Transverse colon (tissue), 4 donors: ENCODE measurements at places on chromosomes 5 and 9. TPM values are rescaled to one million over a fixed set of nuclear protein-coding genes. Genes with fewer than 3 reads are reported as not detected.

The FGF10 gene
- 2.2 TPM for total RNA-seq

DNA sequence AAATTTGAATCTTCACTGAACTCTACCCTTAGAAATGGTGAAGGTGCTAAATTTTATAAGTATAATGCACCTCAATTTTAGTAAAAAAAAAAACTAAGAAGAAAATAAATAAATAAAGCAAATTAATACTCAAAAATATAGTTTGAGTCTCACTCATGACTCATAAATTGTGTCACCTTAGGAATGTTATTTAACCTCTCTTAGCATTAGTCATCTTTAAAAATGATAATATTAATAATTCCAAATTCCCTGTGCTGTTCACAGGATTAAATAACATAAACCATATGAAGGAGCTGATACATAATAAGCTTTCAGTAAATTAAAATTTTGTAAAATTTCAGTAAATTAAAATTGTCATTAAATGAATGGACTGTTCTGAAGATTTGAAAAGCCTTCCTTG, 339.8 kb upstream of the RGMB start:
- no peak for DNase-seq
- no peaks in the 10 kb centered on the region for H3K36me3 ChIP-seq

DNA sequence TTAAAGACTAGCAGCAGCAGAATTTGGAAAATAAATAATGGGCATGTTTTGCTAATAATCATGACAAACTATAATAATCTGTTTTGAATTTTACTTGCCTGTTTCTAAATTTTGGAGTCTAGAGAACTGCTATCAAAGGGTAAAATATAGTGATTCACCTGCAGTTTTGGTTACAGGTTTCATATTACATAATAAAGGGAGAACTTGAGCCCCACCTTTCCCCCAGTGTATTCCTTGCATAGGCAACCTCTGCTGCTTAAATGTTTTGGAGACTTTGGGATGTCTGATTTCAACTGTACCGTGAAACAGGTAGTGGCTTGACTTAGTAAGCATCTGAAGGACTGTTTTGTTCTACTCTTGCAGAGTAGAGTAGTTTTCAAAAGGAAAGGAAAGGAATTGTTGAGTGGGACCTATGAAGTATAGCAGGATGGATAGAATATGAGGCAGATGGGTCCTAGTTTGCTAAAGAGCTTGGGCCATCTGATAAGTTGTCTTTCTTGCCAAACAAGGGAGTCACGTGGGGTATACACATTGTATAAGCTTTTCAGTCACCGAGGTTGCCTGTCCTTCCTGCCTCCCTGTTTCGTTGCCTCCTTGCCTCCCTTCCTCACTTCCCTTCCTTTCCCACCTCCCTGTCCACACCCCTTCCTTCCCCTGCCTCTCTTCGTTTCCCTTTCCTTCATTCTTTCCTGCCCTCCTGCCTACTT, 19.1 kb downstream of the CREBRF start:
- no peaks in the 10 kb centered on the region for H3K4me1 ChIP-seq
- H3K27ac ChIP-seq: no peak overlapping the region
- no peaks in the 10 kb centered on the region for H3K36me3 ChIP-seq

GRCh38 chr5:86613455-86613854, 4.3 kb upstream of the COX7C start:
- H3K27me3 ChIP-seq: peaks cover 17% of the 10 kb centered on the region
- no peak overlapping the region for H3K4me3 ChIP-seq
- H3K4me1 ChIP-seq: no peaks in the 10 kb centered on the region
- DNase-seq: no peak
- H3K36me3 ChIP-seq: no peaks in the 10 kb centered on the region

The ACOT12 gene
- total RNA-seq: not detected

- no peak for DNase-seq
- no peak overlapping the region for H3K27ac ChIP-seq
- H3K36me3 ChIP-seq: no peaks in the 10 kb centered on the region
- H3K4me3 ChIP-seq: no peak overlapping the region
- no peaks in the 10 kb centered on the region for H3K27me3 ChIP-seq
Measured at GRCh38 chr5:179418972-179419371, 73.7 kb upstream of the ADAMTS2 start.
